Liver (tissue), 10 donors: ENCODE measurements at places on chromosomes 7 and 10. TPM values are rescaled to one million over a fixed set of nuclear protein-coding genes. Genes with fewer than 3 reads are reported as not detected.

The ARHGEF35 gene
- total RNA-seq = 3.6 TPM

The NKX1-2 gene
- not detected for total RNA-seq

DNA sequence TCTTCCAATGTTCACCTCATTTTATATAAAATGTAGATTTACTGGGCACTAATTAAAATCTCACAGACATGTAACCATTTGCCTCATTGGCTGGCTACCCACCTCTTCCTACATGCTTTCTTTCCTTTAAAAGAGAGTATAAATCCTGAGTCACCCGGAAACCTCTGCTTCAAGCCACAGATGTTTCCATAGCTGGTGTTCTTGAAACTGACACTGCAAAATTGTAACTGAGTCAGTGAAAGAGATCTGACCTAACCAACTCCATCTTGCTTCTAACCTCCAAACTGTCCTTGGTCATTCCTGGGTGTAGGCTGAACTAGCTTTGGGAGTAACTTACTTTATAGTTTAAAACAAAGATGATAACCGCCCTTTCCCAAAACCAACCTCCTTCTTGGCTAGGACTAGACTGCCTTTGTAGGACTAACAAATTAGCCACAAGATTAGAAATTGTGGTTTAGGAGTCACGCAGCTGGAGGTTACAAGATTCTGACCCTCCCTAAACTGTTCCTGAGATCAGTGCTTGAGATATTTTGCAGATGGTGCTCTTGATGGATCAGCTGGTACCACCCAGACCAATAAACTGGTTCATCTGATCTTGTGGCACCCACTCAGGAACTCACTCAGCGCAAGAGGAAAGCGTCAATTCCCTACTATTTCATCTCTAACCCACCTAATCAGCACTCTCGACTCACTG is 33.5 kb downstream of the SVOPL start:
- no peak for DNase-seq

DNA sequence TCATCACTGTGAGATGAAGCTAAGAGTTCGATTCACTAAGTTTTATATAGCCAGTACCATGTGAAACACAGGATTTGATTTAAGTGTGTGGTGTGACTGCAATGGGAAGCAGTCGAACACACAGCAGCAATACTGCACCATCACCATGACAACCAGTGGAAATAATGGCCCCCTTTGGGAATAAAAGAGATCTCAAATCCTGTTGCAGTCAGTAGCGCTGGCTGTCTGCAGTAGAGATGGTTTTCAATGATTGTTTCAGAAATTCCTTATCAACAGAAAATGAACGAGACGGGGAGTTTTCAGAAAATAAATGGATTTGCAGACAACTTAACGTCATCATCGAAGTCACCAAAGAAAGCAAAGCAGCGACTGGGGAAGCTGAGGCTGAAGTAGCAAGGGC is 91.0 kb downstream of the PTPRE start:
- no peak for DNase-seq

The HMX3 gene
- not detected for total RNA-seq

GRCh38 chr7:27923642-27923980 is 183.6 kb downstream of the TAX1BP1 start:
- no peak for DNase-seq

- no peak for DNase-seq
Measured at GRCh38 chr7:108114117-108114841, 15.9 kb downstream of the LAMB4 start.

- no peak for DNase-seq
Measured at GRCh38 chr10:93261961-93262610, 188.4 kb downstream of the CYP26A1 start.
